ENCODE measurements at places on chromosomes 2 and 18.

- no peak for DNase-seq
Measured at GRCh38 chr2:9008951-9009664, 5.6 kb upstream of the MBOAT2 start.

DNA sequence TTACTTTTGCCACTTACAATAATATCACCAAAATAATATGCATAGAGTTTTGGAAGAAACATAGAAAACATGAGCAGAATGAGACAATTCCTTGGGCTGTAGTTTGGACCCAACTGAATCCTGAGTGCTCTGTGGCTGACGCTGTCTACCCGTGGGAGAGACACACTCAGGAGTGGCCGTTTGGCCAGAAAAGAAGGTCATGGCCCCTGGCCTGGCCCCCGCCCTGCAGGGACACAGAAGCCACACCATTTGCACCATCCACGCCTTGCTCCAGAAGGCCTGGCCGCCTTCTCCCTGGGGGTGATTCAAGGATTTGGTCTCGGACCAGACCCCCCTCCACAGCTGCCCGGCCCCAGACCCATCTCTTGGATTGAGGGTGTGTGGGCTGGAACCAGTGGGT, 6.4 kb upstream of the D2HGDH start:
- no peak for DNase-seq

DNA sequence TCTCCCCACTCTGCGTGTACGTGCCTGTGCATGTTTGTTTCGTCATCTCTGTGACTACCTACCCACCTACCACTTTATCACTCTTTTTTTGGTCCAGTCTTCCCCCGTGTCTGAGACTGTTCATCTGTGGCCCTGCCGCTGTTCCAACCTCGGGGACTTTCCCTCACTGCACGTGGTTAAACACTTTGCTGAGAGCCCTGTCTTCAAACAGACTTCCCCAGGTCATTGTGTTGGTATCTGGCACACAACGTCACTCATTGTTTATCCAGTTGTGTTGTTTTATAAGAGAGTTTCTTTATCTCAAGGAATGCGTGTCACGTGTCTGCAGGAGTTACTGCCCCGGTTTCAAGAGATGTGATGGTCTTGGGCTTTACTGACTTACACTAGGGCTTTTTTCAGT, 262.0 kb upstream of the RASGRP3 start:
- DNase-seq, result no peak

- DNase-seq, result no peak
Measured at GRCh38 chr18:33696332-33697162, 118.5 kb downstream of the ASXL3 start.

DNA sequence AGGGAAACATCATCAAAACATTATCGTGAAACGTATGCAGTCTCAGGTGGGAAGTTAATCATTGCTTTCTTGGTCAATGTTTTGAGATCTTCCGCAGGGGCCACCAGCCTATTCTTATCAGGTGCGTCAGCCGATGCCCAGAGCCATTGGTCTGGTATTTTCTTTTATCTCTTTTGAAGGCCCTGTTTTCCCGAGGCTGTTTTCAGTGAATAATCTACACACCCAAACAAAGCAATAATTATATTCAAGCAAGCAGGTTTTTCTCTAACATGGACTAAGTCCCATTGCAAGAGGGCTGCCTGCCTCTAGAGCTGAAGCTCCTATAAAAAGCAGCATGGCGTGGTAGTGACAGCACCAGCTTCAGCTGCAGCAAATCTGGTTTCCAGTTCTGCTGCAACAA, 430.0 kb upstream of the ID2 start:
- no peak for DNase-seq

- no peak for DNase-seq
Measured at GRCh38 chr2:104416339-104417000, 437.4 kb upstream of the POU3F3 start.

- peak; percentile 66 for DNase-seq
Measured at GRCh38 chr2:18178736-18179349, 300.4 kb downstream of the KCNS3 start.

- DNase-seq, result no peak
Measured at GRCh38 chr2:7060156-7060555, 142.9 kb downstream of the RNF144A start.

DNA sequence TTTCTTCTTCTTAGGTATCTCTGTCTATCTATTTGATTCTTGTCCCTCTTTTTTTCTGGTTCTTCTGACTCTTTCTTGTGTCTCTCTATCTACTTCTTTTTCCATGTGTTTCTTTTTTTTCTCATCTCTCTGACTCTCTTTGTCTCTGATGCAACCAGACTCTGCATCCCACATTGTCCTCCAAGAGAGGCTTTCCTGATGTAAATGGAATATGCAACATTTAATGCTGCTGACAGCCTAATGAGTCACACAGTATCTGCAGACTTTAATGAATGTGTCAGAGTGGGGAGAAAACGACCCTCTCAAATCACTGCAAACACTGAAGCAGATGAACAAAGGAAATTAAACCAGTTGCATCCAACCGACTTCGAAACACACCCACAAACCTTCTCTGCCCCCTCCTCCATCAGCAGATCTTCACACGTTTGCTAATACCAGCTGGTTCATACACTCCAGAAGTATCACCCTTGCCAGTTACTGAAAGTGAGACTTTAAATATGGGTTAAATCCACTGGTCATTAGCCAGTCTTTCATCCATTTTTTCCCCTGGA, 351.5 kb downstream of the TXNL1 start:
- no peak for DNase-seq

DNA sequence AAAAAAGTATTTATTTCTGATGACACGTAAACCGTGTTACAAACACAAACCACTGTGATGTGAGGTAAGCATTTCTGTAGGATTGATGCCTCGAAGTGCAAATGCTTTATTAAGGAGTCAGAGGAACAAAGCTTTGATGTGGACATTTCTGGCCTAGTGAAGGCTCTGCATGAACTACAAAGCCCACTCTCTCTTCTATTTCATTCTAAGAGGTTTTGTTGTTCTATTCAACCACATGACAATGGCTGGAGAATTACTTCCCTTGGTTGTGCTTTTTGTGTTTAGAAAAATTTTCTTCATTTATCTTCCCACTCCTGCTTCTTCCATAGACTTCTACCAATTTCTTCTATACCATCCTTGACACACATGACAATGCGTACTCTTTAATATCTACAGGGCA, 125.7 kb upstream of the CCDC195 start:
- DNase-seq, result no peak

DNA sequence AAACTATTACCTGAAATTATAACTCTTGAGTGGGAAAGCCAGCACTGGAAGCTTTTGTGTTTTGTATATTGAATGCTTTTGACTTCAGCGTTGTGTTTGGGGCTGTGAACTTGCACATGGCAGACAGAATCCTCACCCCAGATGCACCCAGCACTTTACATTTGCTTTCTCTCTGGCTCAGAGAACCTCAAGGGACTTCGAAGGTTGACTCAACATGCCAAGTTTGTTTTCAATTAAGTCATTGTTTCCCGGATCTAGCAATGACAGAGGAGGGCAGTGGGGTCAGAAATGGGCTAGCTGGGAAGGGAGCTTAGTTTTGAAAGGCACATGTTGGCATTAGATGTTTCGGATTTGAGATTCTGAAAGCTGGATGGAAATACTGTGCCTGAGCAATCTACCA, 22.4 kb downstream of the TET3 start:
- DNase-seq, result no peak

DNA sequence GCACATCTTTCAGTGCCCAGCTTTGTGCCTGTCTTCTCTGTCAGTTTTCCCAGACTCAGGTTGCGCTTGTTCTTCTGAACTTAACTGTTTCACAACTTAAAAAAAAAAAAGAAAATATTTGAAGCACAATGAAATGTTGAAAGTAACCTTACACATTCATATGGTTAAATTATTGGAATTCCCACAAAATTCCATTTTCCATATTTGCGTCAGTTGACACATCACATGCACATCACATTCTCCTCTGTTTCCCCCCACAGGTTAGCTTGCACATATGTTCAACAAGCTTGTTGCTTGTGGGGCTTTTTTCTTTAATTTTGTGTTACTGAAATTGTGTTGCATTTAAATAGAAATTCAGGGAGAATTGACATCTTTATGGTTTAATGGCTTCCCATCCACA, 8.3 kb downstream of the MYO1B start:
- no peak for DNase-seq

- no peak for DNase-seq
Measured at GRCh38 chr2:110904779-110905148, 172.4 kb downstream of the ACOXL start.

DNA sequence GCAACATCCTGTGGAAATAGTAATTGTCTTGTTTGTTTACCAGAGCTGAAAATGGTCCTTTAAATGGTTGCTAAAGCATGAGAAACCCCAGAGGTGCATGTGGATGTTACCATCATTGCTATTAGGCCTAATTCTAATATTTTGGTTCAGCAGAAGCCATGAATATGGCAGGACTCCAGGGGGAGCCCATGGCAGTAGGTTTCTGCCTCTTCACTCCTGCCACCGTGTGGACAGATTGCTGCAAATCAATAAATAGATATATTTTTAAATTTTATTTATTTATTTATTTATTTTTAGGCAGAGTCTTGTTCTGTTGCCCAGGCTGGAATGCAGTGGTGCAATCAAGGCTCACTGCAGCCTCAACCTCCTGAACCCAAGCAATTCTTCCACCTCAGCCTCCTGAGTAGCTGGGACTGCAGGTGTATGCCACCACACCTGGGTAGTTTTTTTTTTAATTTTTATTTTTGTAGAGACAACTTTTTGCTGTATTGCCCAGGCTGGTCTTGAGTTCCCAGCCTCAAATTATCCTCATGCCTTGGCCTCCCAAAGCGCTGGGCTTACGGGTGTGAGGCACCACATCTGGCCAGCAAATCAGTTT, 54.9 kb upstream of the CAPN13 start:
- DNase-seq, result peak; percentile 24

DNA sequence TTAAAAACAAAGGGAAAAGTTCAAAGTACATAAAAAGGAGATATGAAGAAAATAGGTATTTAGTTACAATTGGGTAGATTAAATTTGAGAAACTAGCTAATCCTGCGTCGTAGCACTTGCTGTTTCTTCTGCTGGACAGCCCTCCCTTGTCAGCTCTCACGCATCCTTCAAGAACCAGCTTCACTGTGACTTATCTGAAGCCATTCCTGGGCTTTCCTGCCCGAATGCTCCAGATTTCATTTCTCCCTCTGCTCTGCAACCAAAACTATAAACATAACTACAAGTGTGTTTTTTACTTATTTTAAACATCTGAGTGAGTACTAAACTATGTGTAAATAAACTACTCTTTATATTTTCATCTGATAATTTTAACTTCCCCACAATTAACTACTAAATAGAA, 149.2 kb downstream of the MTCL1 start:
- DNase-seq, result no peak

GRCh38 chr18:45939236-45939635, 27.9 kb downstream of the EPG5 start:
- DNase-seq, result no peak

DNA sequence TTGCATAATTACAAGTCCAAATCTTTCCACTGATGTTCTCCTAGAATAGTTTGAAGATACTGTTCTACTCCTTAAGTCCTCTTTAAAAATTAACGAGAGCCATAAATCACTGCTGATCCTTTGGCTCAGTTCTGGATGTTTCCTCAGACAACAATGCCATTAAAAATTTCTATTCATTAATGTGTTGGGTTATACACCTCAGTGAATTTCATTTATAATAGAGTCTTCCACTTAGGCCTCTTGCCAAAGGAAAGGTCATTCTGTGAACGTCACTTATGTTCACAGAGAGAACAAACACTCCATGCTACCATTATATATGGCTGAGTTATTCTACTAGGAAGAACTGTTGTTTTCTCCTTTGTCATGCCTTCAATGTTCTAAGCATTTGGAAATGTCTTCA, 1472.3 kb upstream of the CELF4 start:
- DNase-seq, result no peak

GRCh38 chr2:100437751-100438150, 20.3 kb upstream of the CHST10 start:
- no peak for DNase-seq

GRCh38 chr18:23209796-23210195, 74.5 kb downstream of the CABLES1 start:
- DNase-seq, result no peak

DNA sequence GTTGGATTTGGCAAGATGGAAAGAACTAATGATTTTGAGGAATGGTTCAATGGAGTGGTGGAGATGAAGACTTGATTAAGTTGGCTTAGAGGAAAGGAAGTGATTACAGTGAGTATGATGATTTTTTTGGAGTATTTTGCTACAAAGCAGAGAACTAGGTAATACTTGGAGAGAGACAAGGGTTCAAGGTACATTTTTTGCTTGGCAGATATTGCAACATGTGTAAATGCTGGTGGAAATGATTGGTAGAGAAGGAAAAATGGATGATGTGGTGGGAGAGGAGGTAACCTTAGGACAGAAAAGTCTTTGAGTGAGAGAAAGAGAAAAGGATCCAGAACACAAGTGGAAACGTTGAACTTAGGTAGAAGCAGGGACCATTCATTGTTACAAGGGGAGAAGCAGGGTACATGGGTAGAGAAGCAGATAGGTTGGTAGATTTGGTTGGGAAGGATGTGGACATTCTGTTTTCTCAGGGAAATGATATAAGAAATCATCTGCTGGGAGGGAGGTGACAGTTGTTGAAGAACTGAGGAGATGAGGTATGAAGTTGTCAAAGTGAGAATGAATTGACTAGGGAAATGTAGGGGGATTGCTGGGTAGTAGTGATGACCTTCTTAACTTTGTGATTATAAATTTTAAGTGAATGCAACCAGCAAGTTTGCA, 6.5 kb downstream of the EHBP1 start:
- DNase-seq, result no peak

GRCh38 chr18:5890331-5891183, 4.8 kb downstream of the TMEM200C start:
- DNase-seq, result peak; percentile 69

DNA sequence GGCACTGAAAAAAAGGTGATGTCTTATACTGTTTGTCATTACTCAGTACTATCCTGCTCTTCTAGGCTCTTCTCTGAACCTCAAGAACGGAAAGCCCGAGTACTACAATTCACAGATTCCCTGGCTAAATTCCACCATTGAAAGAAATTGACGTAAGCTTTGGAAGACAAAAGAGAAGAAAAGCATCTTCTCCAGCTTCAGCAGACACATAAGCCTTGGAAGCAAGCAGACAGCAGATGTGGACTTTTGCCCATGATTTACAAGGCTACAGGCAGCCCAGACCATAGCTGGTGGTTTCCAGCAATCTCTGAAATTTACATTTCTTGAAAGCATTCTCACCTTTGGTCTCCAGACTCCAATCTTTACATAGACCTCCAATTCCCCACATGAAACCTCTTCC, 289.0 kb downstream of the C1D start:
- DNase-seq, result no peak

GRCh38 chr2:173251225-173251624, 103.4 kb upstream of the CDCA7 start:
- DNase-seq, result no peak

DNA sequence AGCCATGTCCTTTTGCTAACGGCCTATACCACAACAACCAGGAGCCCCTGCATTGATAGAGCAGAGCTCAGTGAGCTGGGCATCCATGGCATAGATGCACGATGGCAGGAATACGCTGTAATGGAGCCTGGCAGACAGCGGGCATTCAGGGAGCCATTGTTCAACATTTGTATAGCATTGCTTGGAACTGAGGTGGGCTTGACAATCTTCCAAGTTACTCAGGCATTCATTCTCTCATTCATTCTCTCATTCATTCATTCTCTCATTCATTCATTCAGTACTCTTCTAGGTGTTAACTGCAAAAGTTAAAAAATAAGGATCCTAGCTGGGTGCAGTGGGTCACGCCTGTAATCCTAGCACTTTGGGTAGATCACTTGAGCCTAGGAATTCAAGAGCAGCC, 62.7 kb downstream of the MYOM1 start:
- no peak for DNase-seq

Measured in neuronal stem cell (in vitro differentiated cells).